ENCODE measurements at places on chromosomes 16 and 17. TPM values are rescaled to one million over a fixed set of nuclear protein-coding genes. Genes with fewer than 3 reads are reported as not detected.

The PTGES3L gene
- polyA plus RNA-seq: 0.73 TPM

The CLEC18B gene
- 0.21 TPM for polyA plus RNA-seq

DNA sequence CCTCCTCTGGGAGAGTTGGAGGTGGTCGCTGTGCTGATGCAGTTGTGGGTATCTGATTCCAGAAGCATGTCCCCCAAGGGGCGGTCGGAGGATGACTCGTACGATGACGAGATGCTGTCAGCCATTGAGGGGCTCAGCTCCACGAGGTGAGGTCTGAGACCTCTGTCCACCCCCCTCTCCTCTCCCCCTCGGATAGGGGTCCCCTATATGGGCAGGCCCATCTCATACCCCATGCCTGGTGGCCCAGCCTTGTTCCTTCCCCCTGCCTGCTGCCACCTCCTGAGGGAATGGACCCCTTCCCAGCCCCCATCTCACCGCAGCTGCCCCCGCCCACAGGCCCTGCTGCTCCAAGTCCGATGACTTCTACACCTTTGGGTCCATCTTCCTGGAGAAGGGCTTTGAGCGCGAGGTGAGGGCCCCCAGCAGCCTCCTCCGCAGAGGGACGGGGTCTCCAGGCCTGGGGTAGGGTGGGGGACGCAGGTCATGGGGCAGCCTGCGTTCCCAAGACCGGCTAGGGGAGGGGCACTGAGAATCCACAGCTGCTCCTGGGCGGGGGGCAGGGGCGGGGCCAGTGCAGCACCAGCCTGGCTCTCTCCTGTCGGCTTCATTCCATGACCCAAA is 39.2 kb downstream of the ADCY7 start:
- DNase-seq: no peak

DNA sequence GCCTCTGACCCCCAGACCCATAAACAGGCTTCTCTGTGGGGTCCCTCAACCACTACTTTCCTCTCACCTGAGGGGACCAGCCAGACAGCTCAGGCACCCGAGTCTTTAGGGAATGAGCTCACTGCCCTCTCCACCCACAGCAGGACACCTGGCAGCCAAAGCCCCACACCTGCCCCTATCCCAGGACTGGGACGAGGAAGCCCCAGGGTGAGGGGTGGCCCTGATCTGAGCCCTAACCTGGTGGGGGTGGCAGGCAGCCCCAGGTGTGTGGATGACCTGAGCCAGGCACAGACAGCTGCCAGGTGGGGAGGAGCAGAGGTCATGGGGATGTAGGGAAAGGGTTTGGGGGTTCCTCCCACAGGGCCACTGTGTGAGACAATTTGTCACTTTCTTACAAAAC is 1.7 kb upstream of the TEX19 start:
- DNase-seq: no peak

GRCh38 chr17:10754109-10754508 is 24.3 kb upstream of the TMEM220 start:
- peak; percentile 44 for DNase-seq
